ENCODE measurements at places on chromosomes 11 and 22.

GRCh38 chr11:2156416-2157182, 4.4 kb downstream of the INS start:
- no peak for DNase-seq

DNA sequence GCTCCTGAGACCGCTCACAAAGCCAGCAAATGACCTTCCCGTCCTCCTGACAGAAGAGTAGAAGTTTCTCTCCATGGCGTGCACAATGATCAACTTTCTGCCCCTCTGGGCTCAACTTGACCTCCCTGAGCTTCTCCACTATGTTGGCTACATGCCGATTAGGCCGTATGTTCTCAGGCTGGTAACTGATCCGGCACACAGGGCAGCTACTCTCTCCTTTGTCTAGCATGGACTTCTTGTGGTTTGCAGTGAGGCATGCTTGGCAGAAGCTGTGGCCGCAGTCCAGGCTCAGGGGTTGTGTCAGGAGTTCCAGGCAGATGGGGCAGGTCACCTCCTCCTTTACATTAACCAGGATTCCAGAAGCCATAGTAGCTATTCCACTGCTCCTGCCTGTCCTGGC, 5.1 kb downstream of the TRIM5 start:
- no peak for DNase-seq

GRCh38 chr11:27281276-27281675, 81.7 kb downstream of the CCDC34 start:
- DNase-seq: no peak

GRCh38 chr11:22554221-22554620, 71.4 kb downstream of the FANCF start:
- peak; percentile 0 for DNase-seq

DNA sequence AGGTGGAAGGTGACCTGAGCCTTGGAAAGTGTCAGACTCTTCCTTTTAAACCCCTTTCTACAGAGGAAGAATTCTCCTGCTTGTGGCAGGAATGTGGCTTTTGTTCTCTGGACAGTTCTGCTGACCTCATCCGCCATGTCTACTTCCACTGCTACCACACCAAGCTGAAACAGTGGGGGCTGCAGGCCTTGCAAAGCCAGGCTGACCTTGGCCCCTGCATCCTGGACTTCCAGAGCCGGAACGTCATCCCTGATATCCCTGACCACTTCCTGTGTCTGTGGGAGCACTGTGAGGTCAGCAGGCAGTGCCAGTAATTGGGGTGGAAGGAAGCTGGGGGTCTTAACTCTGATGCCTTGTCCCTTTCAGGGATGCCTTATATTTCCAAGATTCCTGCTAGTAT, 9.3 kb downstream of the HINFP start:
- DNase-seq: no peak

DNA sequence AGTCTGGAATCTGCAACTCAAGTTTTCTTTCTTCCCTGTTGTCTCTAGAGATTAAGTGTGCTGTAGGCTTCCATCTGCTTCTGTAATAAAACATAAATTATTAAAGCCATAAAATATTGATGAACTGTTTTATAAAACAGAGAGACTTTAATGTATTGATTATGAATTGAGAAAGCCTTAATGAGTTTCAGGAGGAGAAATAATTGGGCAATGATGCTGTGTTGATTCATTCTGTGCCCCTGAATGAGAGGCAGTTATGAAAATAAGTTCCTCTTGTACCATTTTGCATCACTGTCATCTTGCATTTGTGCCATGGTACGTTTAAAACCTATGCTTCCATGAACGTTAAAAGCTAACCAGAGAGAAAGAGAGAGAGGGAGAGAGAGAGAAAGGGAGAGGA, 194.1 kb upstream of the LARGE1 start:
- DNase-seq: no peak

DNA sequence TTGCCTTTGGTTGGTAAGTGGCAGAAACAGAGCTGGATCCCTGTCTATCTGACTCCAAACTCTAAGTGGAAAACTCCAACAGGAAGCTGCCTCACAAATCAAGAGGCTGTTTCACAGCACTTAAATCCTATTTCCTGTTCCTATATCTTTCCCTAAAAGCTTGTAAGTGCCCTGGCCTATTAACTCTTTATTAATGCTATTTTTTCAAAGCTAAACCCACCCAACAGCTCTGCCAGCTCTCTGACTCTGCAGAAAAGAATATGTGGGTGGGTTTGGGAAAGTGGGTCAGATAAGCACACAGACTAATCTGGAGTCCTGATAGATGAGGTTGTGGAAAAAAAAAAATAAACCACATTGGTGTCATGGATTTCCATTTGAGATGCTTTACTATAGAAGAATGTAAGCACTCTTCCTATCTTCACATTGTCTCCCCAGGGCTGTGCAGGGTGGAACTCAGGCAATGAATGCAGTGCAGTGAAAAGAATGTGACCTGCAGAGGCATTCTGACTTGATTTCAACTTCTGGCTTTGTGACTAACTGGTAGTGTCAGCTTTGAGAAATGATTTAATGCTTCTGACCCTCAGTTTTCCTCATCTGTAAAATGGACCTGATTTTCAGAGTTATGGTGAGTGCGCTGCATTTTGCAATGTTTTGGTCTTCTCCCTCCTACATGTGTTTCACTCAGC, 125.6 kb downstream of the AASDHPPT start:
- no peak for DNase-seq

GRCh38 chr11:46229230-46229629, 48.2 kb upstream of the CREB3L1 start:
- no peak for DNase-seq

- DNase-seq: no peak
These were observed 1.1 kb upstream of the APOBEC3F start for GRCh38 chr22:39039306-39040126.

GRCh38 chr11:61814247-61814957, 2.4 kb downstream of the FADS1 start:
- no peak for DNase-seq

DNA sequence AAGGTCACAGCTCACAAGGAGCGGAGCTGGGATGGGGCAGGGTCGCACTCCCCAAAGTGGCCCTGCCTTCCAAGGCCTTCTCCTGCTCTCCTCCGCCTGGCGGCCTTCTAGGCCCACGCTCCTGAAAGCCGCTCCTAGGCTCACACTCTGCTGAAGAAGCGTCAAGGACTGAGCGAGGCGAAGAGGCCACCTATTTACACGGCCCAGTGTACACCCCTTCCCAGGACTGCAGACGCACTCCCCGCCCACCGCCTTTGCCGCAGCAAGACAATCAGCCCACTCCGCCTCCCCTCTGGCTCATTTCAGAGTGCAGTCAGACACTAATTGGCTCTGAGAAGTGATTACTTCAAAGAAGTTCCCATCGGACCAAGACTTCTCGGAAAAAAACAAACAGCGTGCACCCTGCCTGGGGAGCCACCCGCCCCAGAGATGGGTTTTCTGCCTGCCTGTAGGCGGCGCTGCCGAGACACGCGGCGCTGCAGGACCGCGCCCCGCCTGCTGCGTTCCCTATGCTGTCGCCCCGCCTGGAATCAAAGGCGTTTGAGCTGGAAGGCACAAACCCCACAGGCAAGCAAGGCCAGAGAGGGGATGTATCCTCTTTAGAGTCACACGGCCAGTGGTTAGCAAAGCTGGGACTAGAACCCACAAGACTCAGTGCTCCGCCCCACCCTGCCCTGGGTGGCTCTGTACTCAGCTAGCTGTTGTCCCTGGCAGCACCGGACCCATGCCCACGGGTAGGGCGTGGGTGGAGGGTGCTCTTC, 414.8 kb downstream of the BUD13 start:
- no peak for DNase-seq

DNA sequence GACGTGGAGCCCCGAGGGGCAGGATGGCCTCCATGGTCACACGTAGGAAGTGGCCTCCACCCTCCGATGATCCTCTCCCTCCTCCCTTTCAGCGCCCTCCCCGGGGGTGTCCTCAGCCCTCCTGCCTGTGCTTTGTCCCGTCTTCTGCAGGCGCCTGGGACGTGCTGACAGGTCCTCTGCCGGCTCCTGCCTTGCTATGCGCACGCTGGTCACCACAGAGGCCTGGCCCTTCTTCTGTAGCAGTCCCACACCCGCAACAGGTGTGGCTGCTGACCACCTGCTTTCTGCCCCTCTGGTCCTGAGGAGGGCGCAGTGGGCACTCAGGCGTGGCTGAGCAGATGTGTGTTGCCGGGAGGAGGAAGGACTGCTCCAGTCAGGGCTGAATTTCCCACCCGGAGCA, 27.7 kb upstream of the PPP6R3 start:
- no peak for DNase-seq

DNA sequence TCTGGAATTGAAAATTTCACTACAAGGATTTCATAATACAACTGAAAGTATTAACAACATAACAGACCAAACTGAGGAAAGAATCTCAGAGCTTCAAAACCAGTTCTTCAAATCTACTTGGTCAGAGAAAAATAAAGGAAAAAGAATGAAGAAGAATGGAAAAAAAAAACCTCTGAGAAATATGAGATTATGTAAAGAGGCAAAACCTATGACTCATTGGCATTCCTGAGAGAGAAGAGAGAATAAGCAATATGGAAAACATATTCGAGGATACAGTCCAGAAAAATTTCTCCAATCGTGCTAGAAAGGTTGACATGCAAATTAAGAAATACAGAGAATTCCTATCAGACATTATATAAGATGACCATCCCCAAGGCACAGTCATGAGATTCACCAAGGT, 23.4 kb upstream of the GPR83 start:
- no peak for DNase-seq

Data from GM12864 (cell line).